ENCODE measurements at places on chromosomes 1 and 21. TPM values are rescaled to one million over a fixed set of nuclear protein-coding genes. Genes with fewer than 3 reads are reported as not detected.

- H3K36me3 ChIP-seq: peaks cover 18% of the 10 kb centered on the region
- peaks cover 33% of the 10 kb centered on the region for H3K4me1 ChIP-seq
- no peak for DNase-seq
- no peaks in the 10 kb centered on the region for H3K27me3 ChIP-seq
- peak overlapping the region; percentile 82 for H3K27ac ChIP-seq
Measured at GRCh38 chr21:38822778-38823238, 17.1 kb downstream of the ETS2 start.

DNA sequence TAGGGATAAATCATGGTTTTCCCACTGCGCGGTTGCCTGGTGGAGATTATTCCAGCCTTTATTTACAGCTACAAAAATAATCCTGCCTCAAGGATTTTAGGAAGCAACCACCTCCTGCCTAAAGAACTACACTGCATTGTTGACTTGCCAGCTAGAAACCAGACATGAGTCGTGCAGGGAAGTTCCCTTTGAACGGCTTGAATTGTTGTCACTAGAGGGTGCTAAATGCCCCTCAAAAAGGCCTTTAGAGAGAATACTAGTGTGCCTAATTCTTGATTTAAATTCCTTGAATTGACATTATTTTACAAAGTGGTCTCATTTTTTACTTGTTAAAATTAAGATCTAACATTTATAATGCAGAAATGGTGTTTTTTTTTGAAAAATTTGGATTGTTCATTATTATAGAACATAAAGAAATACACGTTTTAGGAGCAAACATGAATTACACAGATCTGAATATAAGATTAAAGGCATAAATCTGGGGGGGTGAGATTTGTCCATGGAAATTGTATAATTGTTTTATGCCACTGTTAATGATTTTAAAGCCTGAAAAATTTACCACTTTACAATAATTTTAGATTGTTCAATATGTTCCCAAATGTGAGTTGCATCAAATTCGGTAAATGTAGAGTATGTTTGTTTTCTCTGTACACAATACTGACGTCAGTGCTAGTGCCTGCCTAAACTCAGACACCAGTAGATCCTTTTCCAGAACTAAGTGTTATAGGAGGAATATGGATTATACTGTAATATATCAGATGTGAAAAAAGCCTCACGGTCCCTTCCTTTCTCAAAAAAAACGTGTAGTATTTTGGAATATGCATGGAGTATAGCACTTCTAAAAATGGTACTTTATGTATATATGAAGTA, 7.6 kb upstream of the ERG start:
- H3K36me3 ChIP-seq: no peaks in the 10 kb centered on the region
- H3K27ac ChIP-seq: peak overlapping the region; percentile 70
- H3K4me3 ChIP-seq: no peak overlapping the region
- no peak for DNase-seq
- no peaks in the 10 kb centered on the region for H3K4me1 ChIP-seq
- no peaks in the 10 kb centered on the region for H3K27me3 ChIP-seq

DNA sequence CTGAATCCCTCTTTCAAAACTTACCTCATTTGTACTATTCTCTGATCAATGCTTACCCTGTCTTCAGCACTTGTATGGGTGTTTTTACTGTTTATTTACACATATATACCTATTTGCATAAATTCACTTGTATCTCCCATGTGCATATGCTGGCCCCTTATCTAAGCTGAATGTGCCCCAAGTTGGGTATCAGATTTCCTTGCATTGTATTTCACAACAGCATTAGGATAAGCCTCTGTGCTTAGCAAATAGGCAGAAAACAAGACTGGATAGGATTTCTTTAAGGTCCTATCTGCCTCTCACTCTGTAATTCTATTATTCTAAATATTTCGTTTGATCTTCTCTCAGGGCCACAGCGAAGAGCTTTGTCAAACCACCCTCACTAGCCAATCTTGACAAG, 45.9 kb upstream of the IPO9 start:
- H3K27me3 ChIP-seq: no peaks in the 10 kb centered on the region
- DNase-seq: no peak
- H3K27ac ChIP-seq: no peak overlapping the region
- peaks cover 7% of the 10 kb centered on the region for H3K4me1 ChIP-seq
- no peaks in the 10 kb centered on the region for H3K36me3 ChIP-seq
- H3K4me3 ChIP-seq: no peak overlapping the region

FCGR2B gene
- 5.8 TPM for total RNA-seq
